ENCODE measurements at places on chromosomes 2 and 18. TPM values are rescaled to one million over a fixed set of nuclear protein-coding genes. Genes with fewer than 3 reads are reported as not detected.

The TRIM54 gene
- not detected for total RNA-seq

DNA sequence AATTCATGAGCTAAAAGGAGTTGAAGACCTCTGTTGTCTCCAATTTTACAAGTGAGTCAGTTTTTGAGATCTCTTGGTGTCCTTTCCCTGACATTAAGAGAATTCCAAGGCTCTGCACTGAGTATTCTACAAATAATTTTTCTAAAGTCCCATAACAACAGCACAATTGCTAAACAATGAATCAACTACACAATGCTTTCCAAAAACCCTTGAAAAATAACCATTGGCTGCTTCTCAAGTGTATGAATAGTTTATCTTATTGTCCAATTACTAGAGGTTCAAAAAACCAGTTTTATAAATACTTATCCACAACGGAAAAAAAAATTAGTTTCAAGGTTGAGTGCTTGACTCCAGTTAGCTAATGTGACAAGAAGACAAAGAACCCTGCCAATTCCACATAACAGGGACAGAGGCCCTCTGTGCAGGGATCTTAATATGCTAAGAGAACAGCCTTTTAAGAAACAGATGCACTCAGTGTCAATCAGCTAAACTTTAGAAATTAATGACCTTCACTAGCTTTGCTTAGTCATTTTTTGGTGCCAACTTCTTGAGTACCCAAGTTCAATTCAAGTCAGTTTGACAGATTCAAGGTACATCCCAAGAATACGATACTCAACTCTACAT, 266.6 kb upstream of the CYP26B1 start:
- no peak for DNase-seq

The SPATA3 gene
- not detected for total RNA-seq

GRCh38 chr2:19844750-19845149, 57.0 kb downstream of the TTC32 start:
- no peak for DNase-seq

DNA sequence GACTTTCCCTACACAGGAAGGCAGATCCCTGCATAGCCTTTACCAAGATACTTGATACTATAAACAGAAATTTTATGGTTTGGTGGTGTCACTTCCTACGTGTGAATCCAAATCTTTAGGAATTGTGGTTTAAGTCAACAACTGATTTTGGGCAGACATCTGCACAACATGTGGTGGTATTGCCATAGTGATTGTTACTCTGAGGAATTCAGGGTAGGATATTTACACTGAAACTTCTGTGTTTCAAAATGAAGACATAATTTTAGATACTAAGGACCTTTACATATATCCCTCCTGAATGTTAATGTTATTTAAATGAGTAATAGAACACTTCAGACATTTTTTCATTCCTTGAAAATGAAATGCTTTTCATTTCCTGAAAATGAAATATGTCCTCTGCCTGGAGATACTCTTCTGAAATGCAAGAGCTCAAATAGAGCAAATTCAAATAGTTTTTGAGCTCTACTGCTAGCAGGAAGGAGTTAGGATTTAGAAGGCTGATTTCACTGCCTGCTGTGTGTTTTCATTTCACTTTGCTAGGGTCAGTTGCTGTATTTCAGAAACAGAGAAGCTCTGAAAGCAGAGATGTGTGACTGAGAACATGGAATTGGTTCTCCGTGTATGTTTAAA, 77.2 kb downstream of the MDH1 start:
- DNase-seq = no peak

DNA sequence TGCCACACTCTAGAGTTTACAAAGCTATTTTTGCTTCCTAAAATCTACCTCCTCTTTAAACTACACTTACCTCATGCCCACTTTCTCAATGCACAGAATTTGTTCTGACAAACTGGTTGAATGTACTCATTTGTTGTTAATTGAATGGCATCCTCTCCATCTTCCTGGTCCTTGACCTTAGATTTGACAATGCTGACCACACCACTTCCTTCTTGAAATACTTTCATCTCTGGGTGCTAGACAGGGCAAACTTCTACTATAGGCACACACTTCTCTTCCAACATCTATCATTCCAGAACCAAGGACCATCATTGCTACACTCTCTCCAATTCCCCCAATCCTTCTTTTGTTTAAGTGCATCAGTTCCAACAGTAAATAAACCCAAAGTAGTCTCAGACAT, 22.3 kb downstream of the ARL5A start:
- no peak for DNase-seq

The PSMA8 gene
- total RNA-seq = not detected

Measured in endothelial cell (in vitro differentiated cells).